GM04503 (cell line): ENCODE measurements at places on chromosomes 7 and 10.

- no peak for DNase-seq
Observed at GRCh38 chr7:12596225-12596790, 25.8 kb downstream of the SCIN start.

GRCh38 chr7:23349484-23350157 lies 50.5 kb downstream of the MALSU1 start:
- DNase-seq: peak; percentile 49

- no peak for DNase-seq
Observed at GRCh38 chr10:79243181-79244067, 103.8 kb upstream of the PPIF start.

DNA sequence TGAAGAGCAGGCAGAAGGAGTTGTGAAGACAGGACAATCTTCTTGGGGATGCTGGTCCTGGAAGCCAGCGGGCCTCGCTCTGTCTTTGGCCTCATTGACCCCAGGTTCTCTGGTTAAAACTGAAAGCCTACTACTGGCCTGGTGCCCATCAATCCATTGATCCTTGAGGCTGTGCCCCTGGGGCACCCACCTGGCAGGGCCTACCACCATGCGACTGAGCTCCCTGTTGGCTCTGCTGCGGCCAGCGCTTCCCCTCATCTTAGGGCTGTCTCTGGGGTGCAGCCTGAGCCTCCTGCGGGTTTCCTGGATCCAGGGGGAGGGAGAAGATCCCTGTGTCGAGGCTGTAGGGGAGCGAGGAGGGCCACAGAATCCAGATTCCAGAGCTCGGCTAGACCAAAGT lies 1.5 kb downstream of the CHPF2 start:
- DNase-seq: no peak

DNA sequence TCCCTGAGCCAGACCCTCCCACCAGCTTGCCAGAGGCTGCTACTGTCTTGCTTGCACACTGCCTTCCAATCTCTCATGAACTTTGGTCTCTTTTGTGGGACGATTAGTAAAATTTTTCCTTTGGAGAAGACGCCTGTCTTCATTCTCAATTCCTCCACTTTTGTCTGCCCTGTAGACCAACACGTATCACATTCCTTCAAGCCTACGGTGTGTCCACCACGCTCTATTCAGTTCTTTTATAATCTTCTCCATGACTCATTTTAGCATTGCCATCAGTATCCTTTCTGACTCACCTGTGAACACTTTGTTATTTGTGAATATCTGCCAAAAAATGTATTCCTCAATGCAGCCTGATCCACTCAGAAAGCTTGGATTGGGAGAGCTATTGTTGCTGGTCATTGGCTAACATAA lies 1.4 kb downstream of the GIMAP5 start:
- DNase-seq: no peak

DNA sequence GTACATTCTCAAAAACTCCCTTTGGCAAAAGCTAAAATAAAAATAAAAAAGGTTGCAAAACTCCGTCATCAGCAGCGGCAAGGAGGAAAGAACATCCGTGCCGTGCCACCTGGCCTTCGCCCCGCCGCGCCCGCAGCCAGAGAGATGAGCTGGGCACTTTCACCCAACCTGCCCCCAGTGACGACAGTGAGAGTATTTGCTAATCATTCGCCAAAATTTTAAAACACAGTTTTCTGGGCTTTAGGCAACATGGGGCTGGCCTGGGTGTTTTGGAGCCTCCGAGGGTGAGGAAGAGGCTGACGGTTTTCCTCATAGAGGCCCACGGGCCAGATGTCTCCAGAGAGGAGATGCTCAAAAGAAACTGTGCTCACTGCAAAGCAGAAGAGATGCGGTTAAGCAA lies 128.2 kb downstream of the PRKAG2 start:
- DNase-seq: no peak

DNA sequence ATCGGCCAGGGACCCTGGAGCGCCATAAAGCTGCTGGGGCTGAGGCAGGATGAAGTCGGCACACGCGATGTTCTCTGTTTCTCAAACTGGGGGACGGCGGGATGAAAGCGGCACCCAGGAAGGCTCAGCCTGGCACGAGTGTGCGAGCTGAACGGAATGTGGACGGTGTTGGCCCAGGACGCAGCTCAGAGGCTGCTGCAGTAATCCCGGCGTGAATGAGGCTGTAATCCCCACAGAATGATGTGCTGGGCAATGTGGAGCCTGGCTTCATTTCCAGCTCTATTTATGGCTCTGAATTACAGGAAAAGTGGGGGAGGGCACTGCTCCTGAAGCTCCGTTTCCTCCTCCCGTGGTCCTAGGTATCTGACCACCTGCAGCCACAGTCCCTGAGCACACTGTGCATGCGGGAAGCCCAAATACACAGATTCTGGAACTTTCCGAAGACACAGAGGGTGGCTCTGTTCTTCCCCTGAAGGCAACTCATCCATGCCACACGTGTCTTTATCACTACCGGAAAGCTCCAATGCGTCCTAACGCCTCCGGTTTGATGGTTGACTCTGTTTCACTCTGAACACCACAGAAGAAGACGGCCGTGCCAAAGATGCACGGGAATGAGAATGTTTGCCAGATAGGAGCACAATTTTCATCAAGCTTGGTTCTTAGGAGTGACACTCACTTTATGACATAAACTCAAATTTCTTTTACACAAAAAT lies 37.6 kb downstream of the KLF6 start:
- DNase-seq: no peak

- DNase-seq: no peak
Observed at GRCh38 chr10:69089638-69090599, 2.0 kb downstream of the SRGN start.

GRCh38 chr7:133115596-133115995 lies 33.7 kb upstream of the CHCHD3 start:
- no peak for DNase-seq

GRCh38 chr10:75530299-75530698 lies 98.9 kb downstream of the LRMDA start:
- DNase-seq: no peak

DNA sequence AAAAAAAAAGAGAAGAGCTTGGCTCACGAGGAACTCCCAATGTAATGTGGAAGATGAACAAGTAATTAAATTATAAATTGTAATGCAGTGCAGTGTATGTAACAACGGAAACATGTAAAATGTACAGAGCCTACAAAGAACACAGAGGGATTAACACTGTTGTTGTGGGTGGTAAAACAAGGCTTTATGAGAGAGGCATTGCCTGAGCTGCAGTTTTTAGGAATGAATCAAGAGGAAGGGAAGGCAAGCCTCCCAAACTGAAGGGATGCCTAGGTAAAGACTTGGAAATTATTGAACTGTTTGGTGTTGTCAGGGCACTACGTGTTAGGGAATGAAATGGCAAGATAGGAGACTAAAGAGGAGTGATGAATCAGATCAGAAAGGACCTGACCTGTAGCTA lies 213.7 kb downstream of the HTR7 start:
- DNase-seq: peak; percentile 1

- no peak for DNase-seq
Observed at GRCh38 chr10:77511498-77512218, 126.0 kb downstream of the KCNMA1 start.

DNA sequence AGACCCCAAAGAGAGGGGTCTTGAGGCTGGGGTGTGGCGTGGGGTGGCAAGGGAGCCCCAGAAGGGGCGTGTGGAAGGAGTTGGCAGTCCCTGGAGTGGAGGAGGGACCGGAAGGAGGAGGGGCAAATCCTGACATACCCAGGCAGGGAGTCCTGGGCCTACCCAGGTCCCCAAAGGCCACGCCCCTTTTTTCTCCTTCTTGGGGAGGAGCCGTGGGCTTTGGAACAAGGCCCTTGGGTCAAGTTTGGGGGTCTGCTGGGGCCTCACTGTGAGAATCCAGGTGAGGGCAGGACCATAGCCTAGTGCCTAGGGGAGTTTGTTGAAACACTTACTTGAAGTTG lies 1.2 kb upstream of the SMARCD3 start:
- DNase-seq: no peak

GRCh38 chr7:135200821-135201331 lies 10.4 kb downstream of the WDR91 start:
- DNase-seq: no peak

DNA sequence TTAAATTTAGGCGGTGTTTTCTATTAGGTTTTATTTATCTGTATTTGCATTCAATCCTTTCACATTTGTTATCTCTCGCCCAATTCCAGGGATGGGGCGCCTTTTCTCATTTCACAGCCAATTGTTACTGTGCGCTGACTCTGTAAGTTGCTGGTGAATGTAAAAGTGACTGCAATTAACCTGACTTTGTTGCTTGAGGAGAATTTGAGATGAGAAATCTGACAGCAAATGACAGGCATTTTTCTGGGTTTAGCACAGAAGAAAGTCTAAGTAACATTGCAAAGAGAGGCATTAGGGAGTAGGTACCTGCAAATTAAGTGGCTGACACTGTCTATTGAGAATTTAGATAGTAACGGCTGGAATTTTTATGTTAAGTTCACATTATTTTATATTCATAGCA lies 16.6 kb downstream of the FOXP2 start:
- DNase-seq: no peak

GRCh38 chr10:84328418-84329195 lies at the start of gene CCSER2:
TSS of gene CCSER2 (plus strand) at chr10:84328589. CDS start at chr10:84371053, 42,464 bp downstream.
- DNase-seq: peak; percentile 35

DNA sequence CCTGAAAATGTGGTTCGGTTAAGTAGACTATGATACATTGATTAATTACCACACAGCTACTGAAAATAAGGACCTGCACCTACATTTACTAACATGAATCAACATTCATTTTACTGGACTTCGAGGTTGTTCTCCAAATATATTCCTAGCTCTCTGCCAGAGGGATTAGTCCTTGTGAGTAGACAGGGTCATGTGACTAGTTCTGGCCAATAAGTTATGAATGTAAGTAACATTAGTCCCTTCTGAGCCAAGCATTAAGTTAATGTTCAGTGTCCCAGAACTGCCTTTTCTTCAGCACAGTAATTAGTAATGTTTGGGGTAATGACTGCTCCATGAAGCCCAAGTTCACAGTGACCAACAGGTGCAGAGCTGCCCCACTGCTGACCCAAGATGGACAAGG lies 9.2 kb downstream of the ITIH5 start:
- no peak for DNase-seq

- peak; percentile 59 for DNase-seq
Observed at GRCh38 chr7:4882169-4883032, 1.1 kb downstream of the RADIL start.
